Pulmonary artery endothelial cell (primary cell): ENCODE measurements at places on chromosomes 7 and 10. TPM values are rescaled to one million over a fixed set of nuclear protein-coding genes. Genes with fewer than 3 reads are reported as not detected.
A peak's percentile ranks its signal among the peaks of the same experiment; 100 is the strongest.

GRCh38 chr10:31935678-31936077 is 7.0 kb upstream of the ARHGAP12 start:
- no peak for DNase-seq

- DNase-seq, result peak; percentile 82
These were observed 85.9 kb downstream of the CCNY start for GRCh38 chr10:35422228-35422627.

GRCh38 chr7:39027491-39027890 is 49.8 kb downstream of the POU6F2 start:
- no peak for DNase-seq

DNA sequence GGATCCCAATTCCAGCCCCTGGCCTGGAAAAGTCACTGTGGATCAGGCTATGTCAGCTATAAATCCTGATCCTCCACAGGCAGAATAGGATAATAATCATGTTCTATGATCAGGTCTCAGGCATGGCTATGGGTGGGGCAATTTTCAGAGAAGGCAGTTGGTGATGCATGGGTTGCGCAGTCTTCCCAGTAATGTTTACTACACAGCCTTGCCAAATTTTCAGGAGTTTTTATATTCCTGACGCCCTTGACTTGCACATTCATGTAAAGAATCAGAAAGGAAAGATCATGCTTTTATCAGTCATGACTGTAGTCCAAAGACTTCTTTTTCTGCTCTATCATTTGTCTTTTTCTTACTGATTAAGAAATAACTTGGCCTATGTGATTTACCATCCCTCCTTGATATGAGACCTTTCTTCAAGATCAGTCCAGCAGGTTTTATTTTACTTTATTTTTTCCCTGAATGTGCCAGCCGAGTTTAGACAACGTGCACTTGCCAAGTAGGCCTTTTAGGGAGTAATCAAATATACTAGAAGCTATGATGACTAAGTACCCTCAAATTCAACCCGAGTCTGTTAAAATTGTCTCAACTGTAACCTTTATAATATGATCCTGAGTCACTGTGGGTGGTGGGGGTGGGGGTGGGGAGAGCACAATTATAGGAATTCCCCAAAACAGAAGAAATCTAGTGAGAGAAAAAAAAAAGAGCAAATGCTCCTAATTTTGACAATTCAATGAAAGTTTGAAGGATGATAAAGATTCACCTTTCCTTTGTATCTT is 31.9 kb downstream of the ARL4A start:
- no peak for DNase-seq

The XRCC2 gene
- total RNA-seq, result 3.8 and 6.7 TPM in 2 replicates
